ENCODE measurements at places on chromosomes 1 and 21. TPM values are rescaled to one million over a fixed set of nuclear protein-coding genes. Genes with fewer than 3 reads are reported as not detected.

Gene C1orf87
- not detected for polyA plus RNA-seq

Gene OR10J1
- not detected for polyA plus RNA-seq

Gene CD1B
- not detected for polyA plus RNA-seq

Gene SPATA21
- 0.10 TPM for polyA plus RNA-seq

Gene CTBS
- 23.4 TPM for polyA plus RNA-seq

Gene CD84
- not detected for polyA plus RNA-seq

Gene CYP4A11
- not detected for polyA plus RNA-seq

Gene LCK
- polyA plus RNA-seq: not detected

Gene APOBEC4
- polyA plus RNA-seq: not detected

Gene SYNC
- 25.6 TPM for polyA plus RNA-seq

Gene TAL1
- polyA plus RNA-seq: not detected

Gene KCNK1
- polyA plus RNA-seq: 10.1 TPM

Gene TFF2
- polyA plus RNA-seq: not detected

Gene TPM3
- polyA plus RNA-seq: 324 TPM
